ENCODE measurements at places on chromosomes 7 and 10. TPM values are rescaled to one million over a fixed set of nuclear protein-coding genes. Genes with fewer than 3 reads are reported as not detected.

PODXL gene
- total RNA-seq: 50.6 TPM

GIMAP4 gene
- not detected for total RNA-seq

TMEM130 gene
- total RNA-seq: 0.37 TPM

BRI3 gene
- 31.6 TPM for total RNA-seq

PLEKHS1 gene
- total RNA-seq: 1.0 TPM

FAM237B gene
- not detected for total RNA-seq

ANKRD61 gene
- total RNA-seq: 1.2 TPM

CLDN3 gene
- total RNA-seq: not detected

HUS1 gene
- total RNA-seq: 19.4 TPM

PPP1R17 gene
- not detected for total RNA-seq

SPAG6 gene
- 0.02 TPM for total RNA-seq

ZNF273 gene
- 16.0 TPM for total RNA-seq

LIPN gene
- total RNA-seq: not detected

STEAP1B gene
- total RNA-seq: 1.2 TPM

GSTO2 gene
- 0.20 TPM for total RNA-seq

GFRA1 gene
- total RNA-seq: 49.4 TPM

ASAH2 gene
- 1.9 TPM for total RNA-seq

ANXA11 gene
- total RNA-seq: 62.7 TPM

CPA1 gene
- total RNA-seq: not detected

FXYD4 gene
- not detected for total RNA-seq

ZNF804B gene
- not detected for total RNA-seq

TWNK gene
- total RNA-seq: 5.4 TPM

ETV1 gene
- 11.9 TPM for total RNA-seq

NRG3 gene
- total RNA-seq: not detected

PLXDC2 gene
- 2.8 TPM for total RNA-seq

BAMBI gene
- total RNA-seq: 23.7 TPM
